Ecto neural progenitor cell (in vitro differentiated cells): ENCODE measurements at places on chromosomes 1 and 21.

DNA sequence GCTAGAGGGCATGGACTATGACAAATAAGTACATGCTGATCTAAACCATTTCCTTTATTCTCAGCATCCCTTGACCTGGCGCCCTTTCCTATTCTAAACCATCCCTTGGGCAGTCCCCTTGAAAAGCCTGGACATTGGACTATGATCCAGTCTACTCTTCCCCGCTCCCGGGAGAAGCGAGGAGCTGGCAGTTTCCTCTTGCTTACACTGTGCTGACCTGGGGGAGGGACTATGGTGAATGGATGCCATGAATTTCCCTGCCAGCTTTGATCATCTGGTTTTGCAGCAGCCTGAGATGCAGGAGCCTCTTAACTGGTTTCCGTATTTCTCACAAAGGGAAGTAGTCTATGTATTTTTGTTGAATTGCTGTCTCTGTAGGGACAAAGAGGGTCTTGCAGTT lies 121.7 kb downstream of the KIF26B start:
- peak; percentile 14 for DNase-seq

DNA sequence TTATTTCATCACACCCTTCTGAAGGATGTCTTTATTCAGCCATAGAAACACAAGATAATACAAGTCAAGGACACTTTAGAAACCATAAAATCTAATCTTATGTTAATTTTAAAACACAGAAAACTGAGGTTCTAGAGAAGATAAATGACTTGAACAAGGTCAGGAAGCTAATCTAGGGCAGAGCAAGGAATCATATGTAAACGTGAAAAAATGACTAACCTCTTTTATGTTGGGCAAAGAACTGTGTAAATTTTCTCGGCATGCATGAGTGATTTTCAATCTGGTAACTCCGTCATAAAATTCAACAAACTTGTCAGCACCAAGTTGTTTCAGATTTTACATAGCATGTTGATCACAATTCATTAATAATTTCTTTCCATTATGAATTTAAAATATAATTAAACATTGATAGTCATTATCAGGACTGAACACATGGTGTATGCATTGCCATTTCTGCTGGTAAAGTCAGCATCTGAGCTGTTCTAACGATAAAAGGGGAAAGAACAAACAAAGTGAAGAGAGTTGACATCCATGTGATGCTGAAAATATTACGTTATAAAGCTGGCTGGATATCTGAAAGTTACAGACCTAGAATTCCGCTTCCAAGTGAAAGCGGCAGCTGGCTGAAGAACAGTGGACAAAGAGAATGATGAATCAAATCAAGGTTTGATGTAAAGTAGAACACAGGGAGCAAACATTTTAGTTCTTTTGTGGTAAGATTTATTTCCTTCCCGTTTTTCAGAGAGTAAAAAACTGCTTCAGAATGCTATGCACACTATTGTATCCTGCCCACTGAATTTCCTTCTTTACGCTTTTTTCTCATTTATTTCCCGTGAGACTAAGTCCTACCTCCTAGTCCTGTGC lies 1037.4 kb upstream of the TMPRSS15 start:
- no peak for DNase-seq

- DNase-seq, result no peak
These were observed 54.1 kb downstream of the CHD5 start for GRCh38 chr1:6126028-6126427.

DNA sequence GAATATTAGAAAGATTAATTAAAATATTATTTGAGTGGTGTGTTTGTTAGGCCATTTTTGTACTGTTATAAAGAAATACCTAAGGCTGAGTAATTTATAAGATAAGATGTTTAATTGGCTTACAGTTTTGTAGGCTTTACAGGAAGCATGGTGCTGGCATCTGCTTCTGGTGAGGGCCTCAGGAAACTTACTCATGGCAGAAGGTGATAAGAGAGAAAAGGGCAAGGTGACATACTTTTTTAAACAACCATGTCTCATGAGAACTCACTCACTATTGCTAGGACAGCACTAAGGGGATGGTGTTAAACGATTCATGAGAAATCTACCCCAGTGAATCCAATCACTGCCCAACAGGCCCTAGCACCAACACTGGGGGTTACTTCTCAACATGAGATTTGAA lies 56.7 kb upstream of the RGS21 start:
- no peak for DNase-seq

DNA sequence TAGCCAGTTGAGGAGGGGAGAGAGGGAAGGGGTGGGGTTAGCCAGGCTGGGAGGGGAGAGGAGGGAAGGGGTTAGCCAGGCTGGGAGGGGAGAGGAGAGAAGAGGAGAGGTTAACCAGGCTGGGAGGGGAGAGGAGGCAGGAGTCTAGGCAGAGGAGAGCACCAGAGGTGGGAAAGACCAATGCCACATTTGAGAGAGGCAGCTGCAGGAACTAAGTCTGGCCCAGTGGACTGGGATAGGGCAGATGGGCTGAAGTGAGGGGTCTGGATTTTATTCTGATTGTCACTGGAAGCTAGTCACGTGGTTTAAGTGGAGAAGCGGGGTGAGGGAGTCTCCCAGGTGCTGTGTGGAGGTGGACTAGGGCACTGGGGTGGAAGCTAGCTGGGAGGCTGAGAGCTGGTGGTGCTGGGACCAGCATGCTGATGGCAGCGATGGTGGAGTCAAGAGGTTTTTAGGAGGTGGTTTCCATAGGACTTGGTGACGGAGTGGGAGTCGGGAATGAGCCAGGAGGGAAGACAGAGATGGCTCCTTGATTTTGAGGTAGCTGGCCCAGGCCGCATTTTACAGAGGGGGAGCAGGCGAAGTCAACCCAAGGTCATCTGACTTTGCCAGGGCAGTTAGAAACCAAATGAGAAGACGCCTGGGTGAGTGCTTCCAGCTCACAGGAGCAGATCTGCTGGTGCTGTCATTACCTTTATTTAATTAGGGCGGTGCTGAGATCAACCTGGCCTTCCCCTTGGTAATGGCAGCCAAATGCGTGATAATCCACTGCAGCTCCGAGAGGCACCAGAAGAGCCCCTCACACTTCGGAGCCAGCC lies 42.8 kb downstream of the DISP3 start:
- DNase-seq, result no peak

- DNase-seq, result no peak
These were observed 323.1 kb upstream of the FAM78B start for GRCh38 chr1:166489670-166490436.

DNA sequence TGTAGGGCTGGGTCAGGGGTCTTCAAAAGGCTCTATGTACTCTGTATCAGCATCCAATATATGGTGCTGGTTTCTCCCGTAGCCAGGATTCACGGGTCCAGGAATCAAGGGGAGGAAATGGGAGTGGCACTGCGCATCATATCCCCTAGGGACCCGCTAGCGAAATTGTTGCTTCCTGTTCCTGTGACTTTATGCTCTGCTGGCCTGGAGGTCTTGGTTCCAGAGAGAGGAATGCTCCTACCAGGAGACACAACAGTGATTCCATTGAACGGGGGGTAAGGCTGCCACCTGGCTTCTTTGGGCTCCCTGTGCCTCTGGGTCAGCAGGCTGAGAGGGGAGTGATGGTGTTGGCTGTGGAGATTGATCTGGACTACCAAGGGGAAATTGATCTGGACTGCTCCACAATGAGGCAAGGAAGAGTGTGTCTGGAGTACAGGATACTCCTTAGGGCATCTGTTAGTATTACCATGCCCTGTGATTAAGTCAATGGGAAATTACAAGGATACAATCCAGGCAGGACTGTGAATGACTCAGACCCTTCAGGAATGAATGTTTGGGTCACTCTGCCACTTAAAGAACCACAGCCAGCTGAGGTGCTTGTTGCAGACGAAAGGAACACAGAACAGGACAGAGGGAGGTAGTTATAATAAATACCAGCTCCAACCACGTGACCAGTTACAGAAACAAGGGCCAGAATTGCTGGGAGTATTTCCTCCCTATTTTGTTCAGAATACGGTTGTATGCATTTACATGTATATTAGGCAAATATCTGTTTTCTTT lies 10.2 kb downstream of the SPSB1 start:
- DNase-seq, result no peak

DNA sequence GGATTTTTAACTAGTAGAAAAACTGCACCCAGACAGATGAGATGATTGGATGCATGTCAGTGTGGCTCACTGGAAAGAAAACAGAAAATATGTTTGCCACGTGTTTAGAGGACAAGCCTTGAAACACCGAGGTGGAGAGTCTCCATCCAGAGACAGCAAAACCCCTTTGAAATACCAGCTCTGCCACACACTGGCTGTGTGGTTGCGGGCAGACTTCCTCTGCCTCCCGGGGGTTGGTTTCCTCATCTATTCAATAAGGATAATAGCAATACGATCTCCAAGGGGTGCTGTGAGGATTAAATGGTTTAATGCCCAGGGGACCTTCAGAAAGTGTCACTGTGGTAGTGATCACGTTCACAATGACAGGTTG lies 67.2 kb upstream of the PARP1 start:
- DNase-seq, result no peak

DNA sequence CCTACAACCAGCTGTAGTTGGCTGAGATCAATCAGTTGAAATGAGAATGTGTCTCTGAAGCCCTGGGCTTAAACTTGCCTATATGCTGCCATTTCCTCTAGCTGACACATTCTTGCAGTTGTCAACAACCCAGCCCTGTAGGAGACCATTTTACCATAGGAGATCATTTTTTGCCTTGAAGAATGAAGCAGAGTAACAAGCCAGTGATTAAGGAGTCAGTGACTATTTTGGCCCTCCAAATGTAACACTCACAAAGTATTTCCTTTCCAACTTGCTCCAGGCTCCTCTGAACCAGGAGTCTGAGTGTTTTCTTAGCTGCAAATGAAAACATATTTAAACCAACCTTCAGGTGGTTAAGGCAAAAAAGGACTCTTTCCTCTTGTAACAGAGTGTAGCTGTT lies 183.5 kb downstream of the ZZZ3 start:
- no peak for DNase-seq

DNA sequence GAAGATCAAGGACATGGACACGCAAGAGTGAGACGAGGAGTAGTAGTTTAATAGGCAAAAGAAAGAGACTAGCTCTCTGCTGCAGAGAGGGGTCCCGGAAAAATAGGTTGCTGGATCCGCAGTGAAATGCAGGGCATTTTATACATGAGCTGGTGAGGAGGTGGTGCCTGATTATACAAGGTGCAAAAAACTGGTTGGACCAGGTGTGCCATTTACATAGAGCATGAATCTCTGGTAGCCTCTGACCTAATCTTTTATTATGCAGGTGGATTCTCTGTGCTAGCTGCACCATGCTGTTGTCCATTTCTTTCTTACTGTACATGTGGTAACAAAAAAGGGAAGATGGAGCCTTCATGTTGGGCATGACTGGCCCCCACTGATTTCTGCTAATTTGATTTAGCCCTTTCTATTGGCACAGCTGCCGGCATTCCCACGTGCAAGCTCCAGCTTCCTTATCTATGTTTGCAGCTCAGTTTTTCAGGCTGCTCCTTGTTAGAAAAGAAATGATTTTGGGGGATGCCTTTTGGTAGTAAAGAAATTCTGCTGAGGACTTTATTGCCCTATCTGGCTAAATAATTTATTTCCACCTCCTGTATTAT lies 548.1 kb downstream of the BRINP3 start:
- no peak for DNase-seq

DNA sequence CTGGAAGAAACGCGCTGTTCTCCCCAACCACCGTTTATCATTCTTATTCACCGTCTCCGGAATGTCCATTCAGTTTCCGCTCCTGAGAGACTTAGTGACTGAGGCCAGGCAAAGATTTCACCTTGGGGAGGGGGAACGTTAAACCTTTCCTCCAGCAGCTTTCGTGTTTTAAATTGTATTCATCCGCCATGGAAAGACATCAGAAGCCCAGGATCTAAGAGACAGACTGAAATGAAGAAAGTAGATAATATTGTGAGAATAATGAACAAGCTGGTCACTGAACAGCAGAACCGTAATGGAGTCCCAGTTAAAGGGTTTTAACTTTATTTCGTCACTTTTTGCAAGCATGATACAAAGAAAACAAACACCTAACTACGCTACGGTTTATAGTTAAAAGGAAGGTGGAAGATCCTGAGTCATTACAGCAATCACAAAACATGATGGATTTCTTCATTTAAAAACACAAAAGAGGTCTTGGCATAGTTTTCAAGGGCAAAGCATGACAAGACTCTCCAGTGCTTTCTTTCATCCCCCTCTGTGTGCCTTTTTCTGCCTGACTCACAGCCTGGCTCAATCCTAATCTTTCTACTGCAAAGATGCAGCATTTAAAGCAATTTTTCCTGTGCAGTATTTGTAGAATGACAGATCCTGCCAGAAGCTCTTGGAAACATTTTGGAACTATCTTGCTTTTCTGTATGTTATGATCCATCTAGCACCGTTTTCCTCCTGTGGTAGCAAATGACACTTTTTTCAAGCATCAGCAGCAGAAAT lies 722 bp upstream of the SLC19A2 start:
- no peak for DNase-seq

GRCh38 chr1:18513995-18514394 lies 33.3 kb downstream of the KLHDC7A start:
- DNase-seq, result no peak

DNA sequence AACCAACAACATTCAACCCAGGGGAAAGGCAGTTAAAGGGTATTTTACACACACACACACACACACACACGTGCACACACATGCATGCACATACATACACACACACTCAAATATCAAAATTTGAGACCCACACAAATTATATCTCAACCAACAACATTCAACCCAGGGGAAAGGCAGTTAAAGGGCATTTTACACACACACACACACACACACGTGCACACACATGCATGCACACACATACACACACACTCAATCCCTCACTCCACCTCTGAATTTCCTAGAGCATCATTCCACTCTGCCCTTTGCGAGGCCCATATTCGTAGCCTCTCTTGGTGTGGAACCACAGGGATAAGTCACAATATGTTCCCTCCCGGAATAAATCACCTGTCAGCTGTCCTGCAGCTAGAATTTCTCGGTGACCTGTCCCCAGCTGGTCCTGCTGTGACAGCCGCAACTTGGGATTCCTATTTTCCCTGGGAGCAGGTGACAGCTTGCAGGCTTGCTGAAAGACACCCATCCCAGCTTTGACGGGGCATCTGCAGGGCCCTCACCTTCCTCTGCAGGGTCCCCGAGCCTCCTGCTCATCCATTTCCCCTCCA lies 122.7 kb downstream of the PSMG1 start:
- DNase-seq, result no peak

GRCh38 chr1:51088474-51088873 lies 13.6 kb upstream of the C1orf185 start:
- no peak for DNase-seq

DNA sequence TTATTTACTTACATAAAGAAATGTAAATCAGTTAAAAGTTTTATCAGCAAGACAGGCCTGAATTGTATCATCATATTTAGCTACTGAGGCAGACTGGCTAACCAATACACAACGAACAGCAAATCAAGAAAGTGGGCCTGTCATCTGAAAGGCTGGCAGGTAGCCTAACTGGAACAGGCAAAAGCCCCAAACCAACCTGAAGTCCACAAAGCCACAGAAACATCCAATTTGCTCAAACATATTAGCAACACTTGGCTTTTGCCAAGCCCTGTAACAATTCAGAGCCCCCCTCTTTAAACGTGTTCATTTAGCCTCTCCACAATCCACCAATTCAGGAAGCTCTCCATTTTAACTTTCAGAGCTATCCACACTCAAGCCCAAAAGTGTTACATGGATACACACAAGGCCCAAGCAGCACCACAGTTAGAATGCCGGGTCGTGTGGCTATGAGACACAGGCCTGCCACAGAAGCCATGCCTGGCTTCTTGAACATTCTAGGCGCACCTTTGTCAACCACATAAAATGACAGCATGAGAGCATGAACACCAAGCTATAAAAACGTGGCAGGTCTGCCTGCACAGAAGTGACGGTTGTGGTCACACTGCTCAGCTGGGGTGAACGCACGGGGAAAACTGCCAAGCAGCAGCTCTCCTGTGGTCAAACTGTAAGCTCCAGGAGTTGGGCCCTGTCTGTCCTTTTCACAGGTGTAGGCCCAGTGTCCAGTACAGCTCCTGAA lies 49.3 kb downstream of the CD34 start:
- peak; percentile 3 for DNase-seq

GRCh38 chr1:4380564-4381168 lies 273.7 kb upstream of the AJAP1 start:
- DNase-seq, result no peak
